Activated CD4-positive, alpha-beta T cell treated with anti-CD3 and anti-CD28 coated beads for 36 hours (primary cell): ENCODE measurements at places on chromosomes 12 and 14.

GRCh38 chr12:101596172-101596571 is 1.4 kb downstream of the MYBPC1 start:
- H3K36me3 ChIP-seq: no peaks in the 10 kb centered on the region
- H3K4me3 ChIP-seq: no peak overlapping the region
- H3K4me1 ChIP-seq: no peaks in the 10 kb centered on the region
- DNase-seq: no peak

DNA sequence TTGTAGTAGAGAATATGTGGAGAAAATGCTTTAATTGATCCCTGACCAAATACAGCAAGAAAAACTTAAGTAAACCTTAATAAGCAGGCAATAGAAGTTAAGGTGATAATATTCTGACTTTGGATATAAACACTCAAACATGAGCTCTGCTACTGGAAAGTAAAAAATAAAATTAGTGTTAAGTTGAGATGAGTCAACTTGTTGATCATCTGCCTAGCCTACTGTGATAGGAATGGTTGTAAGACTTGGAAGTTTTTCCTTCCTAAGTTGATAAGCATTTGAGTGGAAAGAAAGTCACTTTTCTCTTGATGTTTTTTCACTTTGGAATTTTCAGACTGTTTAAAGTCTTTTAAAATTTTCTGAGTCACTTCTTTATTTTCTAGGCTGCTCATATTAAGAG is 26.0 kb downstream of the ADIPOR2 start:
- H3K27ac ChIP-seq: no peak overlapping the region
- H3K36me3 ChIP-seq: peaks cover 39% of the 10 kb centered on the region
- no peak overlapping the region for H3K4me3 ChIP-seq

DNA sequence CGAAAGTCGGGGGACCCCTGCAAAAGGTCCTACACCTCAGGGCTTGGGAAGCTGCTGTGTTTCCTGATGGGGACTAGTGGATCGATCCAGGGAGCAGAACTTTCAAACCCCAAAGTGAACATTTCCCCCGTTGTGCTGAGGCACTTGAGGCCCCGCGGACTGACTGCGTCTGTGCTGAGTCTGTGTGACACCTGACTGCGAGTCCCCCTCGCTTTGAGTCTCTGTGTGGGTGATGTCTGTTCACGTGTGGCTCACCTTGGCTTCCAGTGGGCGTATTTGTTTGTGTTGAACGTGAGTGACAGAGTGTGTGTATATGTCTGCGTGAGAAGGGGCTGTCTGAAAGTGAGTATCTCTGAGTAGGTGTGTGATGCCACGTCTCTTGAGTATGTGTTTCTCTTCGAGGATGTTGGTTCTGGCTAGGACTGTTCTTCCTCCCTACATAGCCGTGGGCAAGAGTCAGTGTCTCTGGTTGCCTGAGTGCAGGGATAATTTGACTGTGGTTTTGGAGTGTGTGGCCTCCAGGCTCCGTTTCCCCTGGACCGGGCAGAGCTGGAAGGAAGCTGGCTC is 1.3 kb downstream of the TEAD4 start:
- H3K4me1 ChIP-seq: peaks cover 18% of the 10 kb centered on the region
- peaks cover 56% of the 10 kb centered on the region for H3K27me3 ChIP-seq
- H3K4me3 ChIP-seq: peak overlapping the region; percentile 61
- H3K36me3 ChIP-seq: no peaks in the 10 kb centered on the region

GRCh38 chr14:89185919-89186855 is 230.8 kb downstream of the FOXN3 start:
- H3K4me3 ChIP-seq: no peak overlapping the region
- H3K4me1 ChIP-seq: no peaks in the 10 kb centered on the region
- DNase-seq: no peak
- peaks cover 11% of the 10 kb centered on the region for H3K36me3 ChIP-seq

DNA sequence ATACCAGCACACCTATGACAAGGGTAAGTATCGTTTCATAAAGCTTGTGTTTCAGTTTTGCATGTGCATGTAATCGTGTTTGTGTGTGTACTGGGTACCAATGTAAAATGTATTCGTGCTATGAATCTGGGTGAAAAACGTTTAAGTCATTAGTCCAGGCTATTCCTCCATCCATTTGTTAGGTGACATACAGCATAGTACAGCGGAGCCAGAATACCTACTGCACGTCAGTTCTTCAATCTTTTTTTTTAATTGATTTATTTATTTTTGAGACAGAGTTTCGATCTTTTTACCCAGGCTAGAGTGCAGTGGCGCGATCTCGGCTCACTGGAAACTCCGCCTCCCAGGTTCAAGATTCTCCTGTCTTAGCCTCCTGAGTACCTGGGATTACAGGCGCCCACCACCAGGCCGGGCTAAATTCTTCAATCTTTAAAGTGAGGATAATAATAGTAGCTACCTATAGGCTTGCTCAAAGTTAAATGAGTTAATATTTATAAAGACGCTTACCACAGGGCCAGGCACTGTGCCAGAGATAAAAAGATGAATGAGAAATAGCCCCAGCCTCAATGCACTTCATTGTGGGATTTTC is 661 bp upstream of the RPS26 start:
- peaks cover 39% of the 10 kb centered on the region for H3K36me3 ChIP-seq
- H3K4me3 ChIP-seq: peak overlapping the region; percentile 91
- peak overlapping the region; percentile 93 for H3K27ac ChIP-seq
- peak; percentile 27 for DNase-seq

- DNase-seq: no peak
- peaks cover 2% of the 10 kb centered on the region for H3K4me1 ChIP-seq
- peaks cover 9% of the 10 kb centered on the region for H3K36me3 ChIP-seq
- no peak overlapping the region for H3K4me3 ChIP-seq
- H3K27ac ChIP-seq: no peak overlapping the region
Observed at GRCh38 chr12:51997136-51997535, 9.6 kb upstream of the TAMALIN start.

DNA sequence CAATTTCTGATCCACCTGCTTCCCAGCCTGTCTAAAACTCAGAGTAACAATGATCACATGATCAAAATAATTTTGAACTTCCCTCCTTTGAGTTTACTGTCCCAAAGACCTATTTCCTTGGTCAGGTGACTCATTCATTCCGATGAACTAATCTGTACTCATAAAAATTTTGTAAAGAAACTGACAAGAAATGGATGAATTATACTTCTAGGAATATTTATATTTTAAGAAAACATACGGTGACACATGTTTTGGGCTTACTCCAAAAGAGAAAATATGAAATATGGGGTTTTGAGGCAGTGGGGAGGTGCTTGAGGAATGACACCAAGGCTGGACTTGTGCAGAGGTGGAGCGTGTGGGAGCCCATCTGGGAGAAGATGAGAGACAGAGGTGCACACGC is 42.0 kb downstream of the GUCY2C start:
- H3K4me3 ChIP-seq: no peak overlapping the region
- H3K4me1 ChIP-seq: peaks cover 10% of the 10 kb centered on the region
- H3K27me3 ChIP-seq: peaks cover 2% of the 10 kb centered on the region
- H3K27ac ChIP-seq: peak overlapping the region; percentile 72
- no peak for DNase-seq

DNA sequence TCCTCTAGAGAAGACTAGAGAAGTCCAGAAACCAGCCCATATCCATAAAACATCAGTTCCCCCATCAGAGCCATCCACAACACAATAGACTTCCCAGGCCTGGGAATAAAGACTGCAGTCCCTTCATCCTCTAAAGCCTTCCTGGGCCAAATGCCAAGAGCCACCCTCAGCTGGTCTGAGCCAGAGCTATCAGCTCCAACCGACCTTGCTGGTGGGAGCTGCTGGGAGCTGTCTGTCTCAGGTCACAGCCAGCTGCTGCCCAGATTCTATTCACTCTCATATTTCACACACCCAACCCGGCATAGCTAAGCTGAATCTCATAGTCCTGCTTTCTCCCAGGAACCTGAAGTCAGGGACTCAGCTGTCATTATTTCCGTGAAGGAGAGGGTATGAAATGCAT is 10.9 kb upstream of the TFCP2 start:
- no peaks in the 10 kb centered on the region for H3K27me3 ChIP-seq
- DNase-seq: no peak
- H3K27ac ChIP-seq: no peak overlapping the region
- peaks cover 2% of the 10 kb centered on the region for H3K4me1 ChIP-seq

- DNase-seq: peak; percentile 71
- peak overlapping the region; percentile 94 for H3K27ac ChIP-seq
- H3K36me3 ChIP-seq: peaks cover 71% of the 10 kb centered on the region
- no peaks in the 10 kb centered on the region for H3K27me3 ChIP-seq
Observed at GRCh38 chr12:92144631-92145480, 790 bp downstream of the BTG1 start.

- no peak for DNase-seq
- peaks cover 56% of the 10 kb centered on the region for H3K36me3 ChIP-seq
- H3K27ac ChIP-seq: peak overlapping the region; percentile 76
- H3K4me1 ChIP-seq: peaks cover 52% of the 10 kb centered on the region
- H3K4me3 ChIP-seq: no peak overlapping the region
Observed at GRCh38 chr12:112097641-112098040, 10.9 kb downstream of the NAA25 start.

DNA sequence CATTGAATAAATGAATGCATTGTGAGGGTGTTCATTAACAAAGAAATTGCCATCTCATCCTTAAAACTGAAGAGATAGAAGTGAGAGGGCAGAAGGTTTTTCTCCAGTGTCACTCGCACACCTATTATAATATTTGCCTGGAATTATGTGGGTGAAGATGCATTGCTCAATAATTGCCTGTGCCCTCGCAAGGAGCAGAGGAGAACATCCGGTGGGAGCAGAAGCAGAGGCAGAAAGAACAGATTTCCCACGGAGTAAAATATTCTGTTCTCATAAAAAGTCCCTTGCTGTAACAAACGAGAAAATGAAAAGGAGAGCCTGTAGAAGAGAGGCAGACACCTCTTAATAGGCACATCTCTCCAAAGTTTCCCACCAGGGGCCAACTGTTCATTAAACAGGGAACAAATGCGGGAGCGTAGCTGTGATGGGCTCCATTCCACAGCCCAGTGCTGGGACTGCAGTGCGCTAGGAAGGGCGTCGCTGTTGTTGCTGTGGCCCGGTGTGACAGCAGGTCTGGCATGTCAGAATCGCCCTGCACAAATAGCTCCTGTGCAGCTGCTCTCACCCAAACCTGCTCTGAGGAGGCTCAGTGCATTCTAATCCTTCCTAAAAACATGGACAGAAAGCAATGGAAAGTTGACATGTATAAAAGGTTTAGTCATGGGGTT is 359.8 kb downstream of the APAF1 start:
- no peaks in the 10 kb centered on the region for H3K36me3 ChIP-seq
- no peak overlapping the region for H3K27ac ChIP-seq
- DNase-seq: no peak
- no peak overlapping the region for H3K4me3 ChIP-seq
- H3K27me3 ChIP-seq: peaks cover 6% of the 10 kb centered on the region

DNA sequence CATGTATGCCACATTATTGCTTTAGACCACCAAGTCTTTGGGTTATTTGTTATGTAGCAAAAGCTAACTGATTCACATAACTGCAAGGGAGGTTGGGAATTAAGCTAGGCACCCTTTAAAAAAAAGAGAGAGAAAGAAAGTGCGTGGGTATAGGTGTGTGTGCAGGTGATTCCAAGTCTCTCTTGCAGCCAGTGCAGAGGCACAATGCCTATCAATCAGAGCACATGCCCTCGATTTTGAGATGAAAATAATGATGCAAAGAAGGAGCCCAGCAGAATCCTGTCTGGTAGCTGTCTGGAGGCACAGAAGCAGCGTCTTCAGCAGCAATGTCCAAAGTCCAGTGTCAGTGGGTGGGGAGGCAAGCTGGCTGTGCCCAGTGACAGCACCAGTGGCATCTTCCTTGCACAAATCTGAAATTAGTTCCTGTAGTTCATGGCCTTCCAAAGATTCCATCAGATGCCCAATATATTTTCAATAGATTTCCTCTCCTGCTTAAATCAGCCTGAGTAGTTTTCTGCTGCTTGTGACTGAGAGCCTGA is 62.4 kb upstream of the TBPL2 start:
- no peaks in the 10 kb centered on the region for H3K4me1 ChIP-seq
- DNase-seq: no peak
- no peaks in the 10 kb centered on the region for H3K36me3 ChIP-seq
- peaks cover 10% of the 10 kb centered on the region for H3K27me3 ChIP-seq
- H3K4me3 ChIP-seq: no peak overlapping the region

DNA sequence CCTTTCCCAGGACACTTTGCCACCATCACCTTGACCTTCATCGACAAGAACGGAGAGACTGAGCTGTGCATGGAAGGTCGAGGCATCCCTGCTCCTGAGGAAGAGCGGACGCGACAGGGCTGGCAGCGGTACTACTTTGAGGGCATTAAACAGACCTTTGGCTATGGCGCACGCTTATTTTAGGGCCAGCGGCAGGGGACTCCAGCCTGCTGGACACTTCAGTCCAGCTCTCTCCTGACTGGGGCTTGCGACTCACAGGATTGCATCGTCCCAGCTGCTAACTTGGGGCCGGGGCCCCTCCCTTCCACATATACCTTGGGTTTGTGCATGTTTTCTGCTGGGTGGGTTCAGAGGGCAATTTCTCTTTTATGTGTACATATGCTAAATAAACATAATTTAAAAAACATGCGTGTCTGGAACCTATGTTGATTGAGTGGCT is 11.2 kb downstream of the AHSA1 start:
- peaks cover 36% of the 10 kb centered on the region for H3K36me3 ChIP-seq
- no peak overlapping the region for H3K4me3 ChIP-seq
- DNase-seq: no peak
- H3K4me1 ChIP-seq: no peaks in the 10 kb centered on the region
- H3K27ac ChIP-seq: no peak overlapping the region
